HT1080 (cell line): ENCODE measurements at places on chromosomes 12 and 14. TPM values are rescaled to one million over a fixed set of nuclear protein-coding genes. Genes with fewer than 3 reads are reported as not detected.
A peak's percentile ranks its signal among the peaks of the same experiment; 100 is the strongest.

DNA sequence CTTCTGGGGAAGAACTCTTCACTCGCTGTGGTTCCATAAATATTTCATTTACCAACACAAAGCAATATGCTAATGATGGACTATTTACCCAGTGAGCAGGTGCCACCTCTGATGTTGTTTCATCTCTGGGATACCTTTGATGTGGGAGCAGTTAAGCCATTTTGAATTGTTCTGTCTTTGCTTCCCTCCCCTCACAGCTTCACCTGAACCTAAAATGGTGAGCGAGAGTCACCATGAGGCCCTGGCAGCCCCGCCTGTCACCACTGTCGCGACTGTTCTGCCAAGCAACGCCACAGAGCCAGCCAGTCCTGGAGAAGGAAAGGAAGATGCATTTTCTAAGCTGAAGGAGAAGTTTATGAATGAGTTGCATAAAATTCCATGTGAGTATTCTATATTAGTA is 352.7 kb downstream of the SYT1 start:
- DNase-seq: no peak

- peak; percentile 69 for DNase-seq
These were observed 21.0 kb downstream of the KTN1 start for GRCh38 chr14:55600784-55601561.

GRCh38 chr12:88578276-88579160 is 1.8 kb downstream of the KITLG start:
- no peak for DNase-seq

GRCh38 chr12:19430988-19431387 is 8.3 kb upstream of the AEBP2 start:
- no peak for DNase-seq

DNA sequence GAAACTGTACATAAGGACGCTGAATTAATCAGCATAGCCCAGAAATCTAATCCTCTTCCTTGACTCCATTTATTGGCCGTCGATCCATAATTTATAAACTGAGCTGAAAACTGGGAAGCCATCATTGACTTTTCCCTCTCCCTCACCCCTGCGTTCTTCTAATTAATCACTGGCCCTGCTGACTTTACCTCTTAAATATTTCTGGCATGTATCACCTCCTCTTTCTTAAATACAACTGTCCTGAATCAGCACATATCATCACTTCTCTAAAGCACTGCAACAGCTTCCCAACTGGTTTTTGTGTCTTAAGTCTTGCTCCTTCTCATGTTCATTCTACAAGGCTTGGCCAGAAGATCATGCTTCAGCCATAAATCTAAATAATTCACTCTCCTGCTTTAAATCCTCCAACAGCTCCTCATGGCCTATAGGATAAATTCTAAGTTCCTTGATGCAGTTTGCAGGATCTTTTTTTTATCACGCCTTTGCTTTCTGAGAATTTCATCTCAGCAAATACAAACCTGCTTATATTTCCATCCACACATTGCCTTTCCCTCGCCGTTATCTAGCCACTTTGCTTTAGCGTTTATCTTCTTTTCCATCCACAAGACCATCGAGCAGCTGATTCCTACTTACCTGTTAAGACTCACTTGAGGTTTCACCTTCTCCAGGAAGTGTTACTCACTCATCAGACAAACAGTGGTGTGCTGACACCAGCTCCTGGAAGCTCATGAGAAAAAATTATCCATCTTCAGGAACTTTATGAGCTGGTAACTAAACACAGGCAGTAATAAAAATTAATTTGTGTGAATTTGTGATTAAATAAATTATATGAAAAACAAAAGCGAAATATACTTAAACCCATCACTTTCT is 295.6 kb upstream of the FLRT2 start:
- peak; percentile 78 for DNase-seq

DNA sequence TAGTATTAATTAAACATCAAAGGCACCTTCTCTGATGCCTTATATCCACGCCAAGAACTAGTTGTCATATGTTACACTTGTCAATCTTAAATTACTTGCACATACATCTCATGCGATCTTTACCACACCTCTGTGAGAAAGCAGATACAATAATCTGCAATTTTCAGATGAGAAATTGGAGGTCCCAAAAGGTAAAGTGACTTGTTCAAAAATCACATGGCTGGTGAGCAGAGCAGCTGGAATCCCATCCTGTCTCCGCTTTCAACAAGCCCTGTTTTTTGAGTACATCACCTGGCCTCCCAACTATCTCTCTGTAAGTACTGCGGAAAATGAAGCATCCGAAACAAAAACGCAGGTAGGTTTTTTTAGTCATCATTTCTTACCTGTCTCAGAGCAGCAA is 203.4 kb upstream of the FOXN3 start:
- DNase-seq: no peak

- DNase-seq: no peak
These were observed 127.7 kb downstream of the SNAPC1 start for GRCh38 chr14:61889914-61890351.

DNA sequence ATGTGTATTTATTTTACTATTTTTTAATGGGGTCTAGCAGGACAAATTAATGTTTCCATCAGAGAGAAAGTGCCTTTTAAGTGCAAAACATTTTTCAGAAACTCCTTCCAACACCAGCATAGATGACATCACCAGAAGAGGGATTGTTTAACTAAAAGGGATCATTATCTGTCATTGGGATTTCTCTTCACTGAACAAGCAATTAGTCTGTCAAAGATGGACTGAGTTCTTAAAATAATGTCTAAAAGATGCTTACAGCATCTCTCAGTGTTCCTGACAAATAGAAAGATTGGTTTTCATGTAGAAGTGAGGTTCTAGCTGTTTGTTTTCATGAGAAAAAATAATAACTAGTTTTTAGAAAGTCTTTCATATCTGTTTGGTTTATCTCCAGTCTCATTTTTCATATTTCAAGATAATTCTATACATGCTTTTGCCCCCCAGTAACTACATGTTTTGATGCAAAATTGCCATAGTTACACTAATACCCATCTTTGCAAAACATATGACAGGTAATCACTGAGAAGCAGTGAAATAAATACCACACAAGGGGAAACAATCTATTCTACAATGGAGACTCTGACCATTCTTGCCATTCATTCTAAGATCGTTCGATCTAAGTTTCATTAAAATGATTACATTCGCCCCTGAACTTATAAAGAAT is 850.3 kb downstream of the GALC start:
- DNase-seq: no peak

- no peak for DNase-seq
These were observed 97.2 kb downstream of the ZC3H14 start for GRCh38 chr14:88660056-88660455.

DNA sequence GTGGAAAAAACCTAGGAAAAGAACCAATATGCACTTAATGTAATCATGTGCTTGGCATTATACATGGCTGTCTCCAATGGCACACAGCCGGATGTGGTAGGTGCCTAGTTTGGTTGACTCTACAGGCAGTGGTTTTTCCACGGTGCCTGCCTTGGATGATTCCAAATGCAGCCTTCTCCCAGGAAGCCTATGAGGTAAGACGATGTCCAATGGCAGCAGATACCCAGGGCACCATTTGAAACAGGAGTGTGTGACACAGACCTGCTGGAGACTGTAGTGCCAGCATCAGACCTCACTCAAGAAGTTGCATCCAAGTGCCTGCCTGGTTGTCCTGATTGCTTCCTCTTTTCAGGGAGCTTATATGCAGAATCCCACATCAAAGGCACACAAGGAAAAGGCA is 88.0 kb upstream of the VASH1 start:
- DNase-seq: no peak

- DNase-seq: no peak
These were observed 469.4 kb downstream of the FOXG1 start for GRCh38 chr14:29235991-29236390.

- DNase-seq: no peak
These were observed 2.0 kb downstream of the RMST start for GRCh38 chr12:97464385-97465321.

- DNase-seq: peak; percentile 78
These were observed 14.9 kb upstream of the IFT81 start for GRCh38 chr12:110109037-110109836.

- DNase-seq: no peak
These were observed 118.8 kb downstream of the SCARB1 start for GRCh38 chr12:124744659-124745464.

DNA sequence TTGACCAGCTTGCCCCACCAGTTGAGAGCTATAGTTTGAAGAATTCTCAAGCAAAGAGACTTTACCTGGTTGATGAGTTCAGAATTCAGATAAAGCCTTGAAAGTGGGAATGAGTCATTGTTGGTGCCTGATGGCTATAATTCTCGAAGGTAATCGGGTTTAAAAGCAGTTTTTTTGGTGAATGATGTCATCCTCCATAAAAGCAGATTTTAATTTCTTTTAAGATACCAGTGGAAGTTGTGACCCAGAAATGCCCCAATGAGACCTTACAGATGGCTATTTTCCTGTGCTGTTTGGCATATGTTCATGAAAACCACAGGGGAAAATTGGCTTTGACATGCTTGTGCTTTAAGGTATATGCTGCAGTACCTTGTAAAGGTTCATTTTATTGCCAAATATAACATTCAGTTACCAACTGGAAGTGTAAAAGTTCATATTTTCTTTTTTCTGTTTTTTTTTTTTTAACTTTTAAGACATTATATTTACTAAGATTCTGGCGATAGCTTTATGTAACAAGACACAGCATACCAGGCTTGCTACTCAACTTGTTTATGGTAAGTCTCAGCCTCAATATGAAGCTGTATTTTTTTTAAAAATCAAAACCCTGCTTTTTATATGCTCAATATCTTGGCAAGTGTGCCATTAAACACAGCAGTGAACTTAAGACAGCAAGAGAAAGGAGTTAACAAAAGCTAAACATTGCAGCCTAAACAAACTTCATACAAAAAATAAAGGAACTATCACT is 119.3 kb downstream of the LMNTD1 start:
- no peak for DNase-seq

- no peak for DNase-seq
These were observed at the start of gene NELL2 for GRCh38 chr12:44875954-44876543. Gene NELL2, minus strand, starts transcription at chr12:44876315. Its CDS starts 446 bp downstream, at chr12:44875869.

DNA sequence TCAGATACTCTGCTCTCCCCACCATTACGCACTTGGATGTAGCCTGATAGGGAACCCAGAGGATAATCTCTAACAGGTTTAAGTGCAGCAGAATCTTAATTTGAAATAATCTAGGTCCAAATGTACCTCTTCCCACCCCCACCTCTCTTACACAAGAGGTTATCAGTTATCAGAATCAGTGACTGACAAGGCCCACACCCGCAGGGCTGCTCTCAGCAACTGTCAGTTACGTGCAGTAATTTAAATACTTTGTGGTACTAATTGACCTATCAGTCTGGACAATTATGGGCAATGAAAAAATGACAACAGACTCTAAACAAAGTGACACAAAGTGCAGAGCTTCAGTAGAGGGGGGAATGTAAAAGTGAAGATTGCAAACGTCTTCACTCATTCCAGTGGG is 74.0 kb downstream of the CLIP1 start:
- no peak for DNase-seq

DNA sequence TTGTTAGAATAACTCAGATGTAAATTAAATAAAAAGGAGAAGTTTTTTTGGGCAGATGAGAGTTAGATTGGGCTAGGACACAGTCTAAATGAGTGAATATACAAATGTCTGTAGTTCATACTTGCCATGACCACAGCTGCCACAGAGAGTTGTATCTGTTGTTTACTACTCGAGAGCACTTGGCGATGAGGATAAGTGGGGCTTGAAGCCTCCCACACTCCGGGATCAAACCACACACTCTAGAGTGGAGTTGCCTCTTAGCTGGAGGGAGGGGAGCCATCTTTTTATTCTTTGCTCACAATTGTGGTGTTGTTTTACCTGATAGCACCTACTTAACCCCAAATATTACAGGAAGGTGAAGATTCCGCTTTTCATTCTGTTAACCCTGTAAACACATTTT is 27.5 kb downstream of the BEST3 start:
- DNase-seq: no peak

- DNase-seq: no peak
These were observed 207.4 kb upstream of the SSTR1 start for GRCh38 chr14:38000340-38000739.

- peak; percentile 4 for DNase-seq
These were observed 30.7 kb downstream of the GUCY2C start for GRCh38 chr12:14665354-14666348.

DNA sequence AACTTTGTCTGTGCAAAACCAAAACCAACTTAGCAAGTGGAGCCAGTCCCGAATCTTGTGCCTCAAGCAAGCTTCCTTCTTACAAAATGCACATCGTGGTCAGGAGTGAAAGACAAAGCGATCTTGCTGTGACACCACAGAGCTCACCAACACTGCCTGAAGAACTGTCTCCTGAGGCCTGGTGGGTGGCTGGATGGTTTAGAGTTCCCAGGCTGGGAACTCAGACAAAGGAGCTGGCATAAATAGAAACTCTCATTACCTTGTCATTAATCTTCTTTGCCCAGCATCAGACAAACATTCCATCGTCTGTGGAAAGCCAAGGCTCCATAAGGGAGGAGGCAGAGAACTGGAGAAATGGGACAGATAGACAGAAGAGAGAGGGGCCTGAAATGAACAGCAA is 144.8 kb downstream of the KCNA5 start:
- no peak for DNase-seq

The STAC3 gene
- total RNA-seq: 0.10 and 0.27 TPM in 2 replicates

The NRIP2 gene
- total RNA-seq: not detected in 2 replicates

The SETD3 gene
- total RNA-seq: 36.6 and 37.7 TPM in 2 replicates

The RFX4 gene
- not detected in 2 replicates for total RNA-seq

The IGFBP6 gene
- total RNA-seq: 58.5 and 72.9 TPM in 2 replicates

The RESF1 gene
- 14.0 and 24.9 TPM in 2 replicates for total RNA-seq

The HRK gene
- 0.06 and 0.07 TPM in 2 replicates for total RNA-seq

The NABP2 gene
- total RNA-seq: 77.9 and 78.3 TPM in 2 replicates

The B4GALNT3 gene
- total RNA-seq: 0.27 and 0.50 TPM in 2 replicates

The GARIN6 gene
- not detected in 2 replicates for total RNA-seq

The DEGS2 gene
- total RNA-seq: not detected in 2 replicates

The OTUB2 gene
- 2.8 TPM in 2 replicates for total RNA-seq

The ENDOU gene
- not detected in 2 replicates for total RNA-seq
